ENCODE measurements at places on chromosomes 13 and 19.

- no peak for DNase-seq
Measured at GRCh38 chr13:100680131-100680530, 5.5 kb upstream of the TMTC4 start.

- no peak for DNase-seq
Measured at GRCh38 chr13:60893801-60894200, 496.8 kb downstream of the TDRD3 start.

GRCh38 chr19:1003283-1003682 lies 3.1 kb downstream of the GRIN3B start:
- DNase-seq, result no peak

DNA sequence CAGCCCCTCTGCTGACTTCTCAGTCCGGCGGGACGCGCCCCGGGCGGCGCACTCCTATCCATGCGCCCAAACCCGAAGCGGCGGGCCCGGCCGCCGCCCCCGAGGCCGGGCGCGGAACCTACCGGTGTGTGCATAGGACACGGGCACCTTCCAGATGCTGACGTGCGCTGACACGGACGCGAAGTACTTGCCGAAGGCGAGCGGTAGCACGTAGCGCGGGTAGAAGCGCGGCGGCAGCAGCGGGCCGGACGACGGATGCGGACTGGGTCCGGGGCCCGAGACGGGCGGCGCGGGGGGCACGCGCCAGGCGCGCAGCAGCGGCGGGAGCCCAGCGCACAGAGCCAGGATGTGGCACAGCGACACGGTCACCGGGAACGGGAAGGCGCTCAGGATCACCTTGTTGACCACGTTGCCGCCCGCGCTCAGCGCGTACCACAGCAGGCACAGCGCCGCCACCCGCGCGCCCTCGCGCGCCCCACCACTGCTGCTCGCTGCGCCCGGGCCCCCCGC lies 338 bp downstream of the SLC35E1 start:
- no peak for DNase-seq

DNA sequence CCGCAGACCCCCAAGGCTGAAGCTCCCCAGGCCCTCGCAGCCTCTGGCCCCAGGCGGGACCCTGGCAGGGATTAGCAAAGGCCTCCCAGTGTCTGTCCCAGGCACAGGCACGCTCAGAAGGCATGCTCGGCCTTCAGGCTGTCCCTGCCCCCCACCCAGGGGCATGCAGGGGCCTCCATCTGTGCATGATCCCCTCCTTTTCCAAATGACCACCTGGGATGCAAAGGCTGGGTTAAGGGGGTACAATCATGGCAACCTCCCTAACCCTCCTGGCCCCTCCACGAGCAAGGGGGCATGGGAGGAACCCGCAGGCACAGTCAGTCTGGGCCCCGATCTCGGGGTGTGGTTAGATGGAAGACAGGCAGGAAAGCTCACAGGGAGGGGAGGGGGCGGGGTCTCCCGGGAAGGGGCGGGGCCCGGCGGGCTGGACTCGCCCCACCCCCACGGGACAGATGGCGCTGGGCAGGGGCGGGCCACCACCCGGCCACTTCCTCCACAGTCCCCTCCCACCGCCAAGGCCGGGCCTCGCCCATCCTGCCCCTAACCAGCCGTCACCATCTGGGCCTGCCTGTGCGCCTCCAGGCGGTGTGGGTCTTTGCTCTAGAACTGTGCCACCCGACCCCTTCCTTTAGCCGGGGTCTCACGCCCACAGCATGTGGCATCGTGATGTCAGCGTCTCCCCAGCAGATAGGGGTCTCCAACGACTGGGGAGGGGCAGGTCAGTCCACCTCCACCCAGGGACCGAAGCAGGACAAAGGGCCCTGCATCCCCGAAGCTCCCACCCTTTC lies 7.0 kb upstream of the REXO1 start:
- peak; percentile 66 for DNase-seq

DNA sequence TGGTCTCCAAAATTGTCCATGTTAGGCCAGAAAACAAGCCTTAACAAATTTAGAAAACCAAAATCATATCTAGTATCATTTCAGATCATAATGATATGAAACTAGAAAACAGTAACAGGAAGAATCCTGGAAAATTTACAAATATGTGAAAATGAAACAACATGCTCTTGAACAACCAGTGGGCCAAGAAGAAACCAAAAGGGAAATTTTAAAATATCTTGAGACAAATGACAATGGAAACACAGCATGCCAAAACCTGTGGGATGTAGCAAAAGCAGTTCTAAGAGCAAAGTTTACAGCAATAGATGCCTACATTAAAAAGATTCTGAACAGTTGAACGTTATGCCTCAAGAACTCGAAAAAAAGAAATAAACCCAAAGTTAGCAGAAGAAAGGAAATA lies 32.6 kb downstream of the VWA8 start:
- no peak for DNase-seq

DNA sequence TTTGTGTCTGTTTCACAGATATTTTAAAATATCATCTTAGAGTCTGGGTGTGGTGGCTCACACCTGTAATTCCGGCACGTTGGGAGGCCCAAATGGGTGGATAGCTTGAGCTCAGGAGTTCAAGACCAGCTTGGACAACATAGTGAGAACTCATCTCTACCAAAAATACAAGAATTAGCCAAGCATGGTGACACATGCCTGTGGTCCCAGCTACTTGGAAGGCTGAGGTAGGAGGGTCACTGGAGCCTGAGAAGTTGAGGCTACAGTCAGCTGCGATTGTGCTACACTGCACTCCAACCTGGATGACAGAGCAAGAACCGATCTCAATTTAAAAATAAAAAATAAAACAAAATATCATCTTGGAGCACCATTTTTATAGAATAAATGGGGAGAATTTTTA lies 1247.6 kb upstream of the MIR17HG start:
- DNase-seq, result no peak

GRCh38 chr19:38095411-38096308 lies 128.4 kb downstream of the DPF1 start:
- no peak for DNase-seq

DNA sequence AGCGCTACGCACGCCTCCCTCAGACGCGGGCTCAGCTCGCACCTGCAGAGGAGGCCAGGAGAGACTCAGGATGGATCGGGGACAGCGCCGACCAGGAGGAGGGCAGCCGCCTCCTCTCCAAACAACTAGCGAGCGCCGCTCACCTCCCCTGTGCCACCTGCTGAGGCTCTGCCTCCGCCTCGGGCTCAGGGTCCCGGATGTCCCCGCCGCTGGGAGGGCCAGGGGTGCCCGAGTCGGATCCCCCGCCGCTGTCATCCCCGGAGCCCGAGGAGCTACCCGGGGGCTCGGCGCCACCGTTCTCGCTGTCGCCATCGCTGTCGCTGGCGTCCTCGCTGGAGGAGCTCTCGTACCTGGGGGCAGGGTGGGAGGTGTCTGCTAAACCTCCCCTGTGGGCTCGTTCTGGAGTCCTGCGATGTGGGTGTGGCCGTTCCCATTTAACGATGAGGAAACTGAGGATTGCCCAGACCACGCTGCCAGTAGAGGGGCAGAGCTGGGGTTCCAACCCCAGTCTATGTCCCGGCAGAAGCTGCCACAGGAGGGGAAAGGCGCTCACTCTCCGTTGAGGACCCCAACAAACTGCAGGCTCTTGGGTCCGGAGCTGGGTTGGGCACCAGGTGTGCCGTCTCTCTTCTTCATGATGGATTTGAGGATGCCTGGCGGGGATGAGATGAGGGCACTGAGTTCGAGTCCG lies 9.2 kb downstream of the KANK3 start:
- no peak for DNase-seq

- DNase-seq, result no peak
Measured at GRCh38 chr19:13796301-13797057, 1.2 kb downstream of the ZSWIM4 start.

Measured in stimulated activated CD8-positive, alpha-beta memory T cell treated with anti-CD3 and anti-CD28 coated beads, Interleukin-4, amount 100 ng/mL, for 1 hour (primary cell).